Vagina (tissue), 2 donors: ENCODE measurements at places on chromosomes 7 and 10. TPM values are rescaled to one million over a fixed set of nuclear protein-coding genes. Genes with fewer than 3 reads are reported as not detected.

HMX2 gene
- not detected for total RNA-seq

TMEM196 gene
- total RNA-seq, result not detected

POT1 gene
- 30.9 TPM for total RNA-seq

TMEM176B gene
- 60.6 TPM for total RNA-seq

GNAI1 gene
- total RNA-seq, result 50.6 TPM

HHEX gene
- 6.1 TPM for total RNA-seq

ADAM22 gene
- 6.1 TPM for total RNA-seq

GCK gene
- total RNA-seq, result 1.7 TPM

SLC16A12 gene
- 3.7 TPM for total RNA-seq

COL17A1 gene
- 149 TPM for total RNA-seq

CYP3A4 gene
- total RNA-seq, result not detected

HK1 gene
- 106 TPM for total RNA-seq

CDC14C gene
- total RNA-seq, result not detected

FAM25A gene
- total RNA-seq, result 40.0 TPM

LOXL4 gene
- total RNA-seq, result 5.2 TPM

OPN1SW gene
- not detected for total RNA-seq

CHAT gene
- not detected for total RNA-seq

CALML3 gene
- 50.6 TPM for total RNA-seq

BUD31 gene
- total RNA-seq, result 52.3 TPM

THAP5 gene
- total RNA-seq, result 14.5 TPM

ZNF487 gene
- total RNA-seq, result 4.2 TPM

PDE1C gene
- total RNA-seq, result 19.2 TPM

TBRG4 gene
- total RNA-seq, result 71.2 TPM

CREB5 gene
- 23.1 TPM for total RNA-seq

IDI1 gene
- 50.3 TPM for total RNA-seq

PTF1A gene
- total RNA-seq, result not detected

ORAI2 gene
- 15.5 TPM for total RNA-seq

DENND11 gene
- 21.1 TPM for total RNA-seq

C10orf90 gene
- total RNA-seq, result not detected

PILRA gene
- total RNA-seq, result 8.3 TPM

VAX1 gene
- not detected for total RNA-seq

SLC26A5 gene
- not detected for total RNA-seq

WNT2 gene
- total RNA-seq, result not detected

SAP25 gene
- total RNA-seq, result 2.9 TPM

COL1A2 gene
- total RNA-seq, result 199 TPM

ODAD2 gene
- total RNA-seq, result 0.25 TPM

LIPF gene
- not detected for total RNA-seq

PDZD7 gene
- 1.5 TPM for total RNA-seq

RBAK gene
- total RNA-seq, result 9.3 TPM

ABLIM1 gene
- 176 TPM for total RNA-seq

CH25H gene
- total RNA-seq, result 0.74 TPM

CTTNBP2 gene
- total RNA-seq, result 25.0 TPM

SEMA3A gene
- 3.4 TPM for total RNA-seq

PON1 gene
- not detected for total RNA-seq

ABCC2 gene
- 1.7 TPM for total RNA-seq

POLR2J2 gene
- 2.2 TPM for total RNA-seq

SEMA4G gene
- 6.4 TPM for total RNA-seq
